HTR-8/SVneo (cell line): ENCODE measurements at places on chromosomes 16 and 17.

GRCh38 chr17:45719335-45720071 lies 64.6 kb upstream of the CRHR1 start:
- DNase-seq, result peak; percentile 91

- no peak for DNase-seq
Measured at GRCh38 chr17:79243996-79244395, 169.4 kb downstream of the ENGASE start.

- no peak for DNase-seq
Measured at GRCh38 chr17:20122254-20122879, 113.2 kb downstream of the SPECC1 start.

DNA sequence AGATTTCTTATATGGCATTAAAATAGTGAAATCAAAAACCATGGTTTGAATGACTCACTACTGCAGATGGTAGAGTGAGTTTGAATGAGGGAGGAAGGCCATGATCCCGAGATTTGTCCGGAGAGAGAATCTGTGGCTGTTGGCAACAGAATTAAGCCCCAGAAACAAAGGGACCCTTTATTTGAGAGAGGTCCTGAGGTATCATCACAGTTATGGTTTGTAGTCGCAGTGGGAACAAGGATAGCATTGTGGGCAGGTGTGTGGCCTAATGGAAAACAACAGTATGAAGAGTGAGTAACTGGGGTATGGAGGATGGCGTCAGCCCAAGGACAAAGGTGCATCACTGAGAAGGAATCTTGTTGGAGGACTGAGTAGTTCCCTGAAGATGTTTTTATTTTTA lies 8.5 kb upstream of the ZFP3 start:
- DNase-seq, result no peak

DNA sequence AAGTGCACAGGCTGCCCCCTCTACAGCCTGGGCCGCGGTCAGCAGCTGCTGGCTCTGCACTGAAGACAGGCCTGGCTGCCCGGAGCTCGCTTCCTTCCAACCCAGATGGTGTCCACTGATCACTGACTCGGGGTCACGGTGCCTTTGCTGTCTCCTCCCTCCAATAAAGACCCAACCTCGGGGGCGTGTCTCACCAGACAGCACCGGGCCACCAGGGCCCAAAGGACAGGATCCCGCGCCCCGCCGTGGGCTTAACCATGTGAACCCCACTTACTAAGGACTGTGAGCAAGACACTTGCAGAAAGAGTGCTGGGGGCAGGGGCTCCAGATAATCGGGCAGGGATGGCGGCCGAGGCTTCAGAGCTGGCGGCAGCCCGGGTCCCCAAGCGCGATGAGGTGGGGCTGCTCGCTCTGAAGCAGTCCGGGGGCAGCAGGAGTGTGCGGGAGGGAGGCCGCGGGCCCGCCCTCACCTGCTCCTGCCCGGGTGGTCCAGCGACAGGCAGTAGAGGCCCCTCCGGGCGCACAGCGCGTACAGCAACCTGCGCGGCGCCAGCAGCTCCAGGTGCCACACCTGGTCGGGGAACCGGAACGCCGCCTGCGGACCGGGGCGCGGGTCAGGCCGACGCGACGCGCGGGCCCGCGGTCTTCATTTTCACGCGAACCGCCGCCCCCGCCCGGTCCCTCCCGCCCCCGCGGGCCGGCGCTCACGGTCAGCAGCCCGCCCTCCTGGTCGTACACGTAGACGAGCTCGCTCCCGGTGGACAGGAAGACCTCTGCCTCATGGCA lies 502 bp downstream of the FAAP100 start:
- no peak for DNase-seq

- DNase-seq, result no peak
Measured at GRCh38 chr16:25713785-25714570, 22.2 kb downstream of the HS3ST4 start.

- DNase-seq, result no peak
Measured at GRCh38 chr17:35808240-35808961, 883 bp upstream of the TAF15 start.

GRCh38 chr17:61379457-61380216 lies 20.0 kb upstream of the TBX2 start:
- no peak for DNase-seq

- no peak for DNase-seq
Measured at GRCh38 chr16:56262551-56263245, 71.4 kb downstream of the GNAO1 start.
